ENCODE measurements at places on chromosomes 2 and 18. TPM values are rescaled to one million over a fixed set of nuclear protein-coding genes. Genes with fewer than 3 reads are reported as not detected.
A peak's percentile ranks its signal among the peaks of the same experiment; 100 is the strongest.

GRCh38 chr2:47195148-47195547 lies 40.0 kb upstream of the STPG4 start:
- DNase-seq = peak; percentile 65

FAP gene
- total RNA-seq = 150 TPM

ATP9B gene
- 22.0 TPM for total RNA-seq

- no peak for DNase-seq
Observed at GRCh38 chr2:140154271-140154670, 1374.1 kb upstream of the NXPH2 start.

DNA sequence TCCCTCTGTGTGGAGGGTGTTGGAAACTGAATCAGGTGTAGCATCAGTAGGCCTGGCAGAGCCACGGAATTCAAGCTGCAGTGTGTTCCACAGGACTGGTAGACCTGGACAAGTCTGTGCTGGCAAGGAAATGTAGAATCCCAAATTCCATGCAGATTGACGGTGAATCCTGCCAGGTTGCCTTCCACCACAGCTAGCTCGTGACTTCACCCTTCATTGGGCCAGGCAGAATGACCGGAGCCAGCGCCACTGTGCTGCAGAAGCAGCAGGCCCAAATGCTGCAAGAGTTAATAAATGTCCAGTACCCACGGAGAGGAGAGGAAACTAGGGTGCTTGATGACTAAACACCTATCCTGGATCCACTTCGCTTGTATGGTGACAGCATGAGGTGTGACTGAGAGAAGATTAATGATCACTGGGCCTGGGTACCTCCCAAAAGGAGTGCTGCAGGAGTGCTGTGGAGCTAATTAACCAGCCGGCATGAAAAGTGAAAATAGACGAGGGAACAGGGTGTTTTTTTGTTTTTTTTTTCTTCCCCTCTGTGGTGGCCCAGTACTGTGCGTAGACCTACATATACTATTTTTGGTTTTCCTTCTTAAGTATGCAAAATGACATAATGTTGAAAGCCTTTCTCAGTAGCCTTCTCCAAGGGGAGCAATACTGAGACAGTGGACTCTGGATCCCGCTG lies 122.2 kb downstream of the TANC1 start:
- DNase-seq = peak; percentile 51

DNA sequence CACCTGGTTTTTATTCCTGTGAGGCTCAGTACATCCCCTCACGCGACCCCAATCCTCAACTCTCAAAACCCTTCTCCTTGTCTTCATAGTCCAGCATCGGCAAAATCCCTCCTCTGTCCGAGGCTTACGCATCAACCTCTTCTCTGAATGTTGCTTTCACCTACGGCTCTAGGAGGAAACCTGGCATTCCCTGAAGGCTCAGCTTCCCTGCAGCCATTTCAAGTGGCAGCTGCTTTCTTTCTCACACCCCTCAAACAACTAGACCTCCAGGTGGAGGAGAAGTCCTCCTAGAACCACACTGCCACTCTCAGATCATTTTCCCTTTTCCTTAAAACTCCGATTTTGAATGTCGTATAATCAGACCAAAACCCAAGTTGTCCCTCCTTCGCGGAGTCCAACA lies 114.2 kb downstream of the DTNB start:
- DNase-seq = no peak

LRRTM4 gene
- 1.5 TPM for total RNA-seq

DNA sequence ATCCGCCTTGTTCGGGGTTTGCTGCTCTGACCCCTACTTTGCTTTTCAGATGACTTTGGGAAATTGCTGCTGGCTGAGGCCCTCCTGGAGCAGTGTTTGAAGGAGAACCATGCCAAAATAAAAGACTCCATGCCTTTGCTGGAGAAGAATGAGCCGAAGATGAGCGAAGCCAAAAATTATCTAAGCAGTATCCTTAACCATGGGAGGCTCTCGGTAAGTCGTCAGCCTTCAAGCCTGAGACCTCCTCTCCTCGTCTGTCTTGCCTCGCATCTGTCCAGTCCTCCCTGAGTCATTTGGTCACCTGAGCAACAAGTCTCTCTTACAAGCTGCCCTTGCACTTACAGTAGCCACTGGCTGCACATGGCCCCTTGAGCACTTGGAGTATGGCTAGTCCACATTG lies 34.7 kb upstream of the MCFD2 start:
- DNase-seq = peak; percentile 48

LRATD1 gene
- total RNA-seq = 0.08 TPM

DNA sequence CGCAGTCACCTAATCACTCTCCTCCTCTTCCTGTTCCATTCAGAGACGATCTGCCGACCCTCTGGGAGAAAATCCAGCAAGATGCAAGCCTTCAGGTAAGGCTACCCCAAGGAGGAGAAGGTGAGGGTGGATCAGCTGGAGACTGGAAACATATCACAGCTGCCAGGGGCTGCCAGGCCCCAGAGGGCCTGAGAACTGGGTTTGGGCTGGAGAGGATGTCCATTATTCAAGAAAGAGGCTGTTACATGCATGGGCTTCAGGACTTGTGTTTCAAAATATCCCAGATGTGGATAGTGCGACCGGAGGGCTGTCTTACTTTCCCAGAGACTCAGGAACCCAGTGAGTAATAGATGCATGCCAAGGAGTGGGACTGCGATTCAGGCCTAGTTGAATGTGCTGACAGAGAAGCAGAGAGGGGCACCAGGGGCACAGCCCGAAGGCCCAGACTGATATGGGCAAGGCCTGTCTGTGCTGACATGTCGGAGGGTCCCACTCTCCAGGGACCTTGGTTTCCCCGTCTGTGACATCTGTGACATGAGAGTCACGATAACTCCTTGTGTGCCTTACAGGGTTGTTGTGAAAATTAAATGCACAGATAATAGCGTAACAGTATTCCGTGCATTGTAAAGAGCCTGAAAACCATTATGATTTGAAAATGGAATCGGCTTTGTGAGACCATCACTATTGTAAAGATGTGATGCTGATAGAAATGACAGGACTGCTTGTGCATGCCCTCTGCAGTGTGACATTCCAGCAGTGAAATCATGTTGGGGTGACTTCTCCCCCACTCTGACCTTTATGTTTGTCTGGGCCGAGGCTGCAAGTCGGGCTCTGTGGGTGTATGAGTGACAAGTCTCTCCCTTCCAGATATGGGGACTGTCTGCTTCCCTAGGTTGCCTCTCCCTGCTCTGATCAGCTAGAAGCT lies 510 bp downstream of the IL1RN start:
- DNase-seq = no peak

DNA sequence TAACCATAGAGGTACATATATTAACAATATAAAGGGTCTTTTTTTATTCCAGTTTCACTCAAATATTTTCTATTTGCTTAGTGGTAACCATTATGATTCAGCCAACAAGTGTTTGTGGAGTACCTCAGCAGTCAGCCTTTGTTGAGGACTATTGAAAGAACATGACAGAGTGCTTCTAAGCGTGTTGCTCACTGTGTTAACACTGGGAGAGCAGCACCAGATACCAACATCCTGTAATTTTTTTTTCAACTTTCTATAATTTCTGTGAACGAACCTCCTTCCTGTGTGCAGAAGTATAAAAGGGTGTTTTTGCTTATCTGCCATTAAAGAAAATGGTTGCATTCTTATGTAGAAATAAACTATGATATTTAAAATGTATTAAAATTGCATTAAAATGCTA lies 239.0 kb downstream of the PHLPP1 start:
- DNase-seq = peak; percentile 23

SLC9A4 gene
- not detected for total RNA-seq

GRCh38 chr18:62329691-62330454 lies 4.8 kb downstream of the TNFRSF11A start:
- DNase-seq = peak; percentile 80

LTBP1 gene
- total RNA-seq = 947 TPM

DNA sequence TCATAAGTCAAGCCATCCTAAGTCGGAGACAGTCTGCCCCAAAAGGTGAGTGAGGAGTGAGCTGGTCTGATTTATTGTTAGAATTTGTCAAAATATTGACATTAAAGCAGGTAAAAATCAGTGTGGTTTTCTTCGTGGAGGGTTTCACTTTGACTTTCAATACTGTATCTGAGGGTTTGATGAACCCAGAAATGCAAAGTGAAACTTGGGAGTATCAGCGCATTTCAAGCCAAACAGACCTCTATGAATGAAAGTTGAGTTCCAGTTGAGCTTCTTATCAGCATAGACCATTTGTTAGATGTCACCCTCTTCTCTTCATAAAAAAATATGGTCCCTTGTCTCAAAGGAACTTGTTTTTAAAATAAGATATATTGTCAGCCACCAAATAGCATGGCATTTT lies 21.7 kb upstream of the CXCR4 start:
- DNase-seq = no peak
